ENCODE measurements at places on chromosomes 4 and X. TPM values are rescaled to one million over a fixed set of nuclear protein-coding genes. Genes with fewer than 3 reads are reported as not detected.
A peak's percentile ranks its signal among the peaks of the same experiment; 100 is the strongest.

GRCh38 chr4:134708616-134709015 lies 507.0 kb upstream of the PABPC4L start:
- ATAC-seq: no peak

The MAGEB17 gene
- total RNA-seq: not detected

DNA sequence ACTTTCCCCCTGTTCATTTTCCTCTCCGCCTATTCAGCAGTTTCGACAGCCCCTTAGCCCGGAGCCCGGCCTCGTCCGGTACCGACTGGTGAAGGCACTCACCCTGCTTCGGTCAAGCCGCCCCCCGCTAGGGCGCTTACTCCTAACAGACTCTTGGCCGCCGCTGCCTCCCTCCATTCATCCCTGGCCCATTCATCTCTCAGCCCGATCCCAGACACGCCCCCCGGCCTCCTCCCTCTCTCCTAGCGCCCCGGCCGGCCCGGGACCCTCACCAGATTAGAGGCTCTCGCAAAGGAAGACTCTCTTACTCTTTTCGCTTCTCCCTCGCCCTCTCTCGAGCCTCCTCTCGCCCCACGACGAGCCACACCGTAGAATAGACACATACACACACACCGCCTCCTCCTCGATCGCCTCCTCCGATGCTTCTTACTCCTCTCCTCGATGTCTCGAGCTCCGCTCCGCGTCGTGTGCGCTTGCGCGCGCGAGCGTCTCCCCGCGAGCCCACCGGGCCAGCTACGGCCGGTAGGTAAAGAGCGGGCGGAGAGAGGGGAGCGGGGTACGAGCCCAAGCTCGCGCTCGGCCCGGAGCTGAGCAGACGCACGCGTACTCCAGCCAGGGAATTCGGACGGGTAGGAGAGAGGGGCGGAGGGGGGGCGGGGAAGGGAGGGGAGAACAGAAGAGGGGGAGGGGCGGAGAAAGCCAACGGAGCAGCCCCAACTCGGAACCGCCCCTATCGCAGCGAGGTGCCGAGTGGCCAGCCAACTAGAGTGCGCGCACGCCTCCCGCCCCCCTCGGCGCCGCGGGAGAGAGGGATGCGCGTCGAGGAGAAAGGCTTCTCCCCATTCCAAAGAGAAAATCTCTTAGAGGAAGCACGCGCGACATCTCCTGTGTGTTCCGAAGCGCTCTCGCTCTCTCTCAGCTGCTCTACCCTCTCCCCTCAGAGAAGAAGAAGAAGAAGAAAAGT lies at the start of gene WNK3:
WNK3 (minus strand) TSS at position 633 of the 964 bp plus-strand sequence.
- ATAC-seq: peak; percentile 83

The PPBP gene
- total RNA-seq: not detected

GRCh38 chr4:163048447-163048846 lies 118.2 kb downstream of the NAF1 start:
- no peak for ATAC-seq

DNA sequence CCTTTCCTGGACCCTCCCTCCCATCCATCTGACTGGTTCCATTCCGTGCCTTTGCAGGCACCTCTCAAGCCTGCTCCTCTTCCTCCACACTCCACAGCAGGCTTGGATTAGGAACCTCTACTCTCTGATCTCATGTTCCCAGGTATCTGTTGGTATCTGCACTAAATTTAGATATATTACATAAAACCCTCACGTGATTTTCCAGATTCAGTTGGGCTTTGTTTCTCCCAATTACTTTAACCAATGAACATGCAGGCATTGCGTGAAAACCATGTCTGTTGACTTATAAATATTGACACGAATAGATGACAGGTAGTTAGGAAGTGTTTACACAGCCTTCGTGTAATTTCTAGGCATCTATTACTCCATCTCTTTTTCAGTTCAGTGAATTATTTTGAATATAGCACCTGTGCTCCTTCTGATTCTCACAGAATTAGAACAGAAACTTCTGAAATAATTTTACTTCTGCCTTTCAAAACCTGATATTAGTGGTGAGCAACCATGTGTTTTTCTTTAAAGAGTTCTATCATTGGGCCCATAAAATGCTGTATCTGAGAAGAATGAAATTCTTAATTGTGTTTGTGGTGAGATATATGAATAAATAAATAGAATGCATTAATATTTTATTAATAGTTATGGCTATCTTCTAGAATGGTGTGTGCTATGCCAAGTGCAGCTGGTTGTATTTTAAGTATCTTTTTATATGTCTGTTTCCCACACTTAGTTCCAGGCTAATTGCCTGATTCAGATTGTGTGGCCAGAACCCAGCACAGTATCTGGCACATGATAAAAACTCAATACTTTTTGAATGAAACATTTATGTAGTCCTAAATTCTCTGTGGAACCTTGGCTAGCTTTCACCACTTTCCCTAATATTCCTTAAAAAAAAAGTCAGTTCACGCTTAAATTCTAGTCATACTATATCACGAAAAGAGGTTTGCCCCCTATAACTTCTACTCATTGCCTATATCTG lies 304.8 kb downstream of the QDPR start:
- no peak for ATAC-seq

DNA sequence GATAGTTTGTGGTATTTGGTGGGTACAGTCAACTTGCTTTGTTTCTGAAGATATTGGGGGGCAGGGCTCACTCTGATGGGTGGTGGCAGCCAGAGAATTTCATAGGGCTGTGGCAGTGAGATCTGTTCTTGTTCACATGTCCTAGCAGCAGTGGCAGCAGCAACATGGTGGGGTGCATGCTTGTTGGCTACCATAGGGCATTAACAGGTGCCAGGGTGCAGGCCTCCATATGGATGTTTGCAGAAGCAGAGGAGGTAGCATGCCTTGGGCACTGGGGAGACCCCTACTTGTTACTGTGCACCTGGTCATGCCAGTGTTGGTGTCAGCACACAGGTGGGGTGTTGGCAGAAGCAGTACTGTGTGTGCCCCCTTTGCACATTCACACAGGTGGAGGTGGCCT lies 96.3 kb upstream of the ZC4H2 start:
- no peak for ATAC-seq

The UGT2B10 gene
- total RNA-seq: not detected

The DRP2 gene
- 5.4 TPM for total RNA-seq

DNA sequence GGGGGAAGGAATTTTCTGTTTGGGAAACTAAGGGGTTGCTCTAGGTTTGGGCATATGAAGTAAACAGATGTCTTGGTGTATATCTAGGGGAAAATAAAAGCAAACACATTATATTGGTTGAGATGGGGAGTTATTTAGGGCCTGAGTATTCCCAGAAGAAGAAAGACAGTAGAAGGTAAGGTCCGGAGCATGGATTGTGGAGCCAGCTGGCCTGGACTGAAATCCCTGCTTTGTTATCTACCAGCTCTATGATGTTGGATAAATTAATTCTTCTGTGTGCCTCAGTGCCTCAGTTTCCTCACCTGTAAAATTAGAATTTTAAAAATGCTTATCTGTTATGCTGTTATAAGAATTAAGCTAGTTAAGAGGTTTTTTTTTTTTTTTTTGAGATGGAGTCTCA lies 272.3 kb upstream of the RPS6KA3 start:
- no peak for ATAC-seq

DNA sequence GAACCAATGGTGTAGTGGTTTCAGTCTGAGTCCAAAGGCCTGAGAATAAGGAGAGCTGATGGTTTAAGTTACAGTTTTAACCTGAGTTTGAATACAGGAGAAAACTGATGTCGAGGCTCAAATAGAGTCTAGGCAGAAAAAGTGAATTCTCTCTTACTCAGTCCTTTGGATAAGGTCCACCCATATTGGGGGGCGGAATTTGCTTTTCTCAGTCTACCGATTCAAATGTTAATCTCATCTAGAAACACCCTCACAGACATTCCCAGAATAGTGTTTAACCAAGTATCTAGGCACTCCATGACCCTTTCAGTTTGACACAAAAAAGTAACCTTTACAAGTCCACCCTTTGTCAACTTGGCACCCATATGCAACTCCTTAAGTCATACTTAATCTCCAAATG lies 216.0 kb downstream of the GRID2 start:
- no peak for ATAC-seq

DNA sequence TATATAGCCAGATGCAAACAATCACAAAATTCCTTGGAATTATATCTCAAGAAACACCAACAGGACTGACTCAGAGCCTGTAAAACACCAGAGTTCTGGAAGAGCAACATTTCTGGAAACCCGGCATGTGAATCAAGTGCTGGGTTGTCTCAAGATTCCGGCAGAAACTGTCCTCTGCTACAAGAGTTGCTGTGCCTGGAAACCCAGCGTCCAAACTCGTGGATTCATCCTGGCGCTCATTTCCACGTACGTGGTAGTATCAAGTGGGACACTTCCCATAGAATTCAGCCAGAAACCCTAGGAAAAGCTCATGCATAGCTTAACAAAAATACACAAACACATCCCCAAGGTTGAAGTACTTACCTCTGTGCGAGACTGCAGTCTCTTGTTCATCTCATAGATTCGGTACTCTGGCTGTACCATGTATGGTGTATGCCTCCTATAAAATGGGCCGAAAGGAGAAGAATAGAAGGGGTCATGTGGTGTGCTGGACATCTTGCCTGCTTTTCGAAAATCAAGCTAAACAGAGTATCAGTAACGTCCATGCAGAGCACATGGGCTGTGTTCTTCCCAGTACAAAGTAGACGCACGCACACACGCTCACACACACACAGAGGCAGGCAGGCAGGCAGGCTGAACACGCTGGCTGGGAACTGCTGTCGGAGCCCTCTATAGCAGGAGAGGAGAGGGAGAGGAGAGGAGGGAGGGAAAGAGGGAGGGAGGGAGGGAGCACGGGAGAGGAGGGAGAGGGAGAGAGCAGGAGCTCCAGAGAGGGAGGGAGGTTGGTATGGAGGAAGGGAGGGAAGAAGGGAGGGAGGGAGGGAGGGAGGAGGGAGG lies at the start of gene LDB2:
LDB2 (minus strand) TSS at position 655 of the 837 bp plus-strand sequence.
- peak; percentile 90 for ATAC-seq

DNA sequence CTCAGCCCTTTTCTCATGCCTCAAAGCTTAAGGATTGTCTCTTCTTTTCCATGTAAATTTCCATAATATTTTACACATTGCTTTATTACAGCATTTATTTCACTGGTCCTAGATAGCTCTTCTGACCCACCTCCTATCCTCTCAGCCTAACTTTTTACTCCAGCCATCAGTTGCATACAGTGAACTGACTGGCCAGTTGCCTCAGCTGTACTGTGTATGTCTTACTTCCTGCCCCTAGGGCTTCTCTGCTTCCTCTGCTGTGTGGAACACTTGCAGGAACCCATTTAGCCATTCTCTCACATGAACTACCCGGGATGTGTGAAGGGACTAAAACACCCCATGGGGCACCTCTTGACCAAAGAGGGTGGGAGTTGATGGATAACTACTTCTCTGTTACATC lies 18.0 kb downstream of the C4orf33 start:
- no peak for ATAC-seq

- no peak for ATAC-seq
Measured at GRCh38 chr4:47567511-47567910, 82.4 kb downstream of the ATP10D start.

The PPID gene
- 44.3 TPM for total RNA-seq

DNA sequence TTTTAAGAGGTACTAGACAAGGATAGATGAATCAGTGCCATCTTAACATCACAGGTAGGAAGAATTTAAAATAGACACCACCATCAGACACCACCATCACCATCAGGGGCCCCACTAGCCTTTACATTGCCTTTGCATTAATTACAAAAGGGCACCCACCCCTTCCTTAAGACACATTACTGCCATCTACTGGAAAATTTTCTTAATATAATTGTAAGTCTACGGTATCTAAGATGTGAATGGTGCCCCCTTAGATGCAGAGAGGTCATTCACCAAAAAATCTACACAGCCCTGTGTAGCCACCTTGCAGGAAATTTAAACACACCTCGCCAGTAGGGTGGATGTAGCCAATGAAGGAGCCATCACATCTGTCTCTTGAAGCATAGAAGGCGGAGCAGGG lies 184.1 kb downstream of the MID1IP1 start:
- ATAC-seq: no peak

The CCKAR gene
- total RNA-seq: 0.93 TPM

The RHOXF1 gene
- not detected for total RNA-seq

DNA sequence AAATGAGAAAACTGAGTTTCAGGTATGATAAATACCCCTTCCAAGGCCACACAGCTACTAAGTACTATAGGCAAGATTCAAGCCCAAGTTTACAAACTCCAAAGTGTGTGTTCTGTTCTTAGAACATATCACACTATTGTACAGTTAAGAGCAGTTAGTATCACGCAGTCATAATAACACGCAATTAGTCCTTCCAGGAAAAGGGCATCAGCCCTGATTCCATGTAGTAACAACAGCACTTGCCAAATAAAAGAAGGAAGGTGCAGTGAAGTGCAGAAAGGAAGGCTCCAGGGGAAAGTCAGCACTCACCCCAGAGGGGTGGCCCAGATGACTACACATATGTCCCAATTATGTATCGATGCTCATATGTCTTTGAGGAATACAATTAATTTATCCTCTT lies 4.4 kb downstream of the TASL start:
- ATAC-seq: no peak

The TCEAL9 gene
- 69.3 TPM for total RNA-seq

DNA sequence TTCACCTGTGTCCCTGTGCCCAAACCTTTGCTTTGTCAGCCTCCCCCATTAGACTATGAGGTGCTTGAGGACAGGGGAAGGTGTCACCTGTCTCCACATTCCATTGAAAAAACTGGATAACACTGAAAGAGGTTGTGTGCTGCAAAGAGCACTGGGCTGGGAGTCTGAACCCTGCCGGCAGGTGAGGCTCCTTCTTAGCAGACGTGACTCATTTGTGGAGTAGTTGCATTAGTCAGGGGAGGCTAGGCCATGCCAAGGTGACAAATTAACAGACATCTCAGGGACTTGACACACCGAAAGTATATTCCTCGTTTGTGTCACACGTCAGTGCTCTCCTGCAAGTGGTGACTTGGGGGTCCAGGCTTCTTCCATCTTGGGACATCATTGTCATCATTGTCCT lies 95.9 kb upstream of the STX18 start:
- no peak for ATAC-seq

DNA sequence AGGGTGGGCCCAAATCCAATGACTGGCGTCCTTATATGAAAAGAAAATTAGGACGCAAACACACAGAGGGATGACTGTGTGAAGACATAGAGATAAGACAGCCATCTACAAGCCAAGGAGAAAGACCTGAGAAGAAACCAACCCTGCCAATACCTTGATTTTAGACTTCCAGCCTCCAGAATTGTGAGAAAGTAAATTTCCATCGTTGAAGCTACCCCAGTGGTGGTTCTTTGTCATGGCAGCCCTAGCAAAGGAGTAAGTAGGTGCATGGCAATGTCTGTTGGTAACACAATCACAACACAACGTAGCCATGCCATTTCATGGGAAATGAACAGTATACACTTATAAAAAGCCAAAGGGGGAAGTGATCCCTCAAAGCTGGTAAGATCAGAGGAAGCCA lies 25.3 kb downstream of the SMIM20 start:
- no peak for ATAC-seq

The JADE3 gene
- 8.9 TPM for total RNA-seq

DNA sequence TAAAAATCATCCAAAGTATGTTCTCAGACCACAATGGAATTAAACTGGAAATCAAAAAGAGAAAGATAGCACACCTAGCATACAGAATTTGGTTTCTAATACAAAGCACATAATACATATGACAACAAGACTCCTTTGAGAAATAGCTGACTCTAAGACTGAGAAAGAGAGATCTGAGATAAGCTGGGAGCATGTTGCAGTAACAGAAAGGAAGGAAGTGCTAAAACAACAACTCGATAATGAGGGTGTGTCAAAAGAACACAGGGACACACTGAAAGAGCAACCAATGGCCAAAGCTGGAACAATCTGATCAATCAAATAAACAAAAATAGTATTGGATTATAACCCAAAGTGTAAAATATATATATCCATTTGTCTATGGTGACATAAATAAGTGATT lies 586.6 kb downstream of the C4orf33 start:
- no peak for ATAC-seq
